Fibroblast of pulmonary artery (primary cell): ENCODE measurements at places on chromosomes 7 and 10.

GRCh38 chr10:22676435-22676834 is 37.9 kb downstream of the PIP4K2A start:
- DNase-seq: no peak

- DNase-seq: peak; percentile 73
Observed at GRCh38 chr10:124153023-124153826, 59.8 kb upstream of the CHST15 start.

DNA sequence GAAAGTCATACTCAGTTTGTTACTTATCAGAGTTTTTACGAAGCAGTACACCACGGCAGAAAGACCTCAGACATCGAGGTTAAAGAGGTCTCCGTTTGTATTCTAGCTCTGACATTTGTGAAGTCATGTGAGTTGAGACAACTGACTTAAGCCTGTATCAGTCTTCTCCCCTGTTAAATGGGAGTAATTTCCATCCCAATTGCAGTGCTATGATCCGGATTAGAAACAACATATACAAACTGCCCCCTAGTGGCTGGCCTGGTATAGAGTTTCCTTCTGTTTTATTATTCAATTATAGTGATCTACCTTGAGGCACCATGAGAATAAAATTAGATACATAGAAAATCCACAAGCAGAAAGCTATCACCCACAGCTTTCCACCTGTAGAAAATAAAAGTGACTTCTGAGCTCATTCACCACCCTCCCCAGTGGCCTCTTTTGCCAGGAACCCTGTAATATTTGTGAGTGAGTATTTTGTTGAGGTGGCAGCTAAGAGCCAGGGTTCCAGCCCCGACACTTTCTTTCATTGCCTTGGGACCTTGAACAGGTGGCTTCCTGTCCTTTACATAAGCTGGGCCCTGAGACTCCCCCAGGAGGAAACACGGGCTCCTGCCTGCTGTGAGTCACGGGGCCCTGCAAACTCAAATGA is 607.2 kb upstream of the MGMT start:
- DNase-seq: peak; percentile 25

- no peak for DNase-seq
Observed at GRCh38 chr10:84588426-84588825, 260.0 kb downstream of the CCSER2 start.

DNA sequence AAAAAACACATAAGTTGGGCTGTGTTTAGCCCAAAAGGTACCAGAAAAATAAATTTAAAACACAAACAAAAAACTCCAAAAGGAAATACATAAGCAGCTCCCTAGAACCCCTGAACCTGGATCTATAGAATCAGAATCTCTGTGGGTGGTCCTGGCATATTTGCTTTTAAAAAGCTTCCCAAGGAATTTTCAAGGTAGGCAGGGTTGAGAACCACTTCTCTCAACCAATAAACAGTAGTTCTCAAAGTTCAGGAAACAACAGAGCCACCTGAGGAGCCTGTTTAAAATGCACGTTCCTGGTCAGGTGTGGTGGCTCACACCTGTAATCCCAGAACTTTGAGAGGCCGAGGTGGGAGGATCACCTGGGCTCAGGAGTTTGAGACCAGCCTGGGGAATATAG is 12.5 kb downstream of the ATXN7L1 start:
- no peak for DNase-seq

DNA sequence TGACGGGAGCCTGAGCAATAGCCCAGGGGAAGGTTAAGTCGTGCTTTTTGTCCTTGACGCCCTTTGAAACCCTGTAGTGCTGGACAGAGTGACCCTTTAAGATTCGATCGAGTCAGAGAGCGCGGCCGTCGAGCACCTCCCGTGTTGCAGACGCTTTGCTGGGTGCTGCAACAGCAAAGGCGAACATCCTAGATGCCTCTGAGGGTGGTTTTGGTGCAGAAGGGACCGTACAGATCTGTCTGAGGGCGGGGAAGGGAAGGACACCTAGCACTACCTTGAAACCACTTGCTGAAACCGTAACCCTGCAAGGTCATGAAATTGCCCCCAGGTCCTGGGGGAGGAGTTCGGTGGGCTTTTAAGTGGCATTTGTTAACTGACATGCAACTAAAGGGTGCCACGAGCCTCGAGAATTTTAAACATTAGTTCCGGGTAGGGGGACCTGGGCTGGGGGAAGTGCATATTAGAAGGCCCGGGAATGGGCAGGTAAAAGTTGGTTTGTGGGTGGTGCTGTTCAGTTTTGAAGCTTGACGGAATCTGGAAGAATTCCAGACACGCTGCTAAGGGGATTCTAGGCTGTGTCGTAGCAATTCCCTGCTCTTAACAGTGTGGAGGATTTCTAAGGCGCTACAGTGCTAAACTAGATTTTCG is 786 bp downstream of the ATP5F1C start:
- DNase-seq: peak; percentile 36

DNA sequence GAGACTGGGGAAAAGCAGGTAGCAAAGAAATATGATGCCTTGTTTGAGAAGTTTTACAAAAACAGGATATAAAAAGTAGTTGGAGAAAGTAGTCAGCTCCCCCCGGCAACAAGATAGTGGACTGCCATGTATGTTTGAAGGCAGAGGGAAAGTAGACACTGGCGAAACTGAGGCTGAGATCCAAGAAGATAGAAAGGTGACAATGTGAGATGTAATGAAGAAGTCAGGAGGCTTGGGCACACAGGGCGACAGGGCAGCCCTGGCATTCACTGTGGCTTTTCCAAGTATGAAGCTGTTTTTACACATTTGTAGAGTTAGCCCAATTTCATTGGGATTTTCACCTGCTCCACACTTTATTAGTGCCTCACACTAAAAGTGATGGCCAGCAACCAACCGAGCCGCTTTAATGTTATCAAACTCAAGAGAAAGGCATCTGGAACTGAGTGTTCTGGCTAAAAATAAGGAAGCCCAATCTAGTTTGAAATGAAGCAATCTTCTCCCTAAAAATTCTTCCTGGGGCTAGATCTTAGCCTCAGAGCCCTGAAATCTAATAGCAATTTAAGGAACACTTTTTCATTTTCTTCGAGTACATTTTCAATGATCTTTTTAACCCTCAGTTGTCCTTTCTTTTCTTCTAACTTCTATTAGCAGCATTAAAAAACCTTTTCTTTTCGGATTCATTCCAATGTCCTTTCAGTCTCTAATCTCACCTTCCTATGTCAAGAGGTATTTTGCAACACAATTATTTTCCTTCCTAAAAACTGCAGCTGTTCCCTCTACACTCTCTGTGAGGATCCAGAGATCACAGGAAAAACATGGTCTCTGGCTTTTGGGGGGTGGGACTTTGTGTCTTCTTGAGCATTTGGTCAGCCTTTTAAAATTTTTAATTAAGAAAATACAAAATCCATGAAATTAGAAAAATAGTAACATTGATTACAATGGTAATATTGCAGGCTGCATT is 108.0 kb downstream of the RNLS start:
- no peak for DNase-seq

- no peak for DNase-seq
Observed at GRCh38 chr10:63563623-63564022, 42.4 kb downstream of the REEP3 start.

- DNase-seq: peak; percentile 3
Observed at GRCh38 chr10:22374489-22375126, 29.3 kb downstream of the SPAG6 start.

DNA sequence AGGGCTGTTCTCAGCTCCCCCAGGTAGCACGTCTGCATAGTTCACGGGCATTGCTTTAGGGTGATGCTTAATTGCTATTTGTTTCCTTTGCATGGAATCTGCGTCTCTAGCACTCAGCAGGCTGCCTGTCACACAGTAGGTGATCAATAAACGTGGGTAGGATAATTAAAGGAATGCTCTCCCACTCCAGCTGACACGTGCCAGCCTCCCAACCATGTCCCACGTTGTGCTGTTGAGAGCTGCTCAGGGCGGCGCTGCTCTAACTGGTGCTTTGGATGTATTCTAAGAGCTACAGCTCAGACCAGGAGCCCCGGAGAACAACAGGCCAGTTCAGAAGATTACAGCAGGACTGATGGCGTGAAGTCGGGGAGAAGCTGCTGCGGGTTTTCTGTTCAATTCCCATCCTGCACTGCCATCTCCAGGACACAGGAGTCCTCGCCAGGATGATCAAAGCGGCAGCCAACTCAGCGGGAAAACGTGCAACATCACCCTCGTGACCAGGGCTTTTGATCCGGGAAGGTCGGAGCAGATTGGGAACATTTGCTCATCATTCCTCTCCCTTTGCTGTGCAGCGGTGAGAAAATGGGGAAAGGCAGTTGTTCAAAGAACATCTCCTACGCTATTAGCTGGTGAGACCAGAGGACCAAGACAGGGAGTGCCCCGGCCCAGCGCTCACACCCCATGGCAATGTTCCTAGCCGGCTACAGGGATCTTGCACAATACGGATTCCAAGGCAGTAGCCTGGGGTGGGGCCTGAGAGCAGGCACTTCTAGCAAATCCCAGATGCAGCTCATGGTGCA is 50.5 kb upstream of the FOXK1 start:
- DNase-seq: peak; percentile 95

DNA sequence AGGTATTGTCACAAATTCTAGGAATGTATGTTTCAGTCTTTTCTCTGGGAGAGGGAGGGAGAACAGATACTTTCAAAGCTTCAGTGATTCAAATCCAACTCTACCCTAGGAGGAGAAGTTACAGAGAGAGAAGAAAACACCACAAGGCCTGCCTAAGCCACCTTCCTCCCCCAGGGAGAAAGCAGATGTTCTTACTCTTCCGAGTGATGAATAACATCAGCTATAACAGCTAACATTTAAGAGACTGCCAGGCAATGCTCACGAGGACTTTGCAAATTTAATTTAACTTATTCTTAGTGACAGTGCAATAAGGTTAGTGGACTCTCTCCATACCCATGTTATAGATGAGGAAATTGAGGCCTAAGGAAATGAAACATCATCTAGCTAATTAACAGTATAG is 36.8 kb downstream of the TAS2R41 start:
- DNase-seq: no peak

- DNase-seq: no peak
Observed at GRCh38 chr10:35684586-35684985, 42.5 kb upstream of the FZD8 start.

DNA sequence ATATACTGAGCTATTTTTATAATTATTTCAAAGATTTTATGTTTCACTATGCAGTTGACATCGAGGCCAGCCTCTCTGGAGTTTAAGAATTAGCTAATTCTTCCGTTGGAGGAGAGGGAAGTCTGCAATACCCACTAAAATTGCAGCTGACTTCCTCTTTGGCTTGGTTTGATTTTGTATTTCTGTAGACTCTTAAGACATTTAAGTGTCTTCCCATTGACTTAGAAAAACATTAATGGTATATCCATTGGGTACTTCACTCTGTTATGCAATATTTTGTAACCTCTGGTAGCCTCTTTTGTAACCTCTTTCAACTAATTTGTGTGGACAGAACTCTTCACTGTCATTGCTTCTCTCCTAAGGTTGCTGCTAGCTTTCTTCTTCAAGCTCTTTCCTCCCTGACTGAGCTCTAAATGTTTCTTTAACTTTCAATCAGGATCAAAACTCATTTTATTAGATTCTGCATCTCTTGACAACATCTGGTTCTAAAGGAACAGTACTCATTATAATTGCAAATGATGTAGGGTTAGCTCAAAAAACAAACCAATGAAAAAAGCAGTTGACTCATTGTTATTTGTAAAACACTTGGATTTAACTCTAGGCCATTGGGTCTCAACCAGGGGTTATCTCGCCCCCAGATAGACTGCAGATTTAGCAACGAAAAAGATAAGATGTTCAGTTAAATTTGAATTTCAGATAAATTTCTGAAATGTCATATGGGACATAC is 1.7 kb upstream of the ANKRD22 start:
- DNase-seq: no peak

DNA sequence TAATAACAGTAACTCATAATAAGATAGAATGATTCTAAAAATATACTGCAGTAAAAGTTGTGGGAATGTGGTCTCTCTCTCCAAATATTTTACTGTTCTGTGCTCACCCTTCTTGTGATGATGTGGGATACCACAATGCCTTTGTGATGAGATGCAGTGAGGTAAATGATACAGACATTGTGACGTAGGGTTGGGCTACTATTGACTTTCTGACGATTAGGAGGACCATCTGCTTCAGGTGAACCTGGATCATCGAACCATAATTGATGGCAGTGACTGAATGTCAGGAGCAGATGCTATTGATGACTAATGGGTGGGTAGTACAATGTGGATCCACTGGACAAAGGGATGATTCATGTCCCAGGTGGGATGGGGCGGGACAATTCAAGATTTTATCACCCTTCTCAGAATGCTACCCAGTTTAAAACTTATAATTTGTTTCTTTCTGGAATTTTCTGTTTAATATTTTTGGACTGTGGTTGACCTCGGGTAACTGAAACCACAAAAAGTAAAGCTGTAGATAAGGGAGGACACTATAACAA is 73.9 kb upstream of the ARMC3 start:
- no peak for DNase-seq

GRCh38 chr10:133279326-133280226 is 2.9 kb upstream of the ADAM8 start:
- no peak for DNase-seq

DNA sequence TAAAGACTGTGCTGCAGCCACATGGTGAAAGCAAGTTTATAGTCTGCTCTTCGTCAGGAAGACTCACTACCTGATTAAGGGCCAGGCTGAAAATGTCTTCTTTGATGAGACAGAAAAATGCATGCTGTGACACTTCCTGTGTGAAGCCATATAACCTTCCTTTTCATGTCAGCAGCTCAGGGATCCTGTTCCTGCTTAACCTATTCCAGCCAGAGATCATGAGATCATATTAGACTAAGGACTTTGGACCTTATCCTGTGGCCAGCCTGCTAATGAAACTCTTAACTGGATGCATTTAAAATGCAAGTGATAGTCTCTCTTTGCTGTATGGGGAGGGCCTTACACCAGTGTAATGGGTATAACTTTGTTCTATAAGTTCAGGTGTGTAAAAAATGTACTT is 165.2 kb downstream of the PTEN start:
- no peak for DNase-seq

- DNase-seq: no peak
Observed at GRCh38 chr10:24382596-24382978, 173.6 kb downstream of the KIAA1217 start.
